ENCODE measurements at places on chromosomes 6 and 20.

- DNase-seq = no peak
Measured at GRCh38 chr6:113668641-113669408, 188.3 kb upstream of the MARCKS start.

DNA sequence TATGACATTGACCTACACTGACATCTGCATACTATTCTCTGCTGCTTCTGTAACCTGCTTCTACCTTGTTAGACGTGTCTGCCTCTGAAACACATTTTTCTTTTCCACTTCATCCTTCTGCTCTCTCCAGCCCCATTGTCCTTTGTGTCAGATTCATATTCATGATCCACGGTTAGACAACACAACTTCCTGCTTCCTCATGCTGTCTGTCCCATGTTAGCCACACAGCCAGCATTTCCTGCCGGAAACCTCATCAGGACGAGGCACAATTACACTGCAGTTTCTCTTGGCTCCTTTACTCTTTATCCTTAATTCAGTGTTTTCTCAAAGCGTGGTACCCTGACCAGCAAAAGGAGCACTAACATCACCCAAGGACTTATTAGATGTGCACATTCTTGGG is 150.2 kb downstream of the TBC1D7 start:
- no peak for DNase-seq

DNA sequence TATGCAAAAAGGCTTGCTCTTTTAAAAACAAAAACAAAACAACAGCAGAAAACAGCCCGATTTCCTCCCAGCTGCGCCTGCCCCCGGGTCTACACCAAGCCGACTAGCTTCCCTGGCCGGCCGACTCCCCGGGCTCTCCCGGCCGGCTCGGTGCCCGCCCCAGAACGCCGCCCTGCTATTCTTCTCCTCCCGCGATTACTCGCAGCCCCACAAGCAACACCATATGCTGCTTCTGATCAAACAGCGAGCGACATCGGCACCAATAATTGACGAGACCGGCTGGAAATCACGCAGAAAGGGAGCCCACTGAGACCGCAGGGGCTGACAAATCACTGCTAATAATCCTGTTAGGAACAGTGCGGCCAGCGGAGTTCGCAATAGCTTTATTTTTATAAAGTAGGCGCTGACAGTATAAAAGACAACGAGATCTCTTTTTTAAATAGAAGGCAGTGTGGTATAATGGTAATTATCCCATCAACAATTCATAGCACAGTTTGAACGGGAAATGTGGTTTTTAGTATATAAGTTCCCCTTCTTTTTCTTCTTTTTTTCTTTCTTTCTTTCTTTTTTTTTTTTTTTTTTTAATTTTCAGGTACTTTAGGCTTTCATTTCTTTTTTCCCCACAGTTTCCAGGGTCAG is 3.3 kb downstream of the SIM1 start:
- no peak for DNase-seq

GRCh38 chr6:25717866-25718740 is 36.4 kb upstream of the SLC17A4 start:
- peak; percentile 34 for DNase-seq

- no peak for DNase-seq
Measured at GRCh38 chr6:14912226-14912625, 333.6 kb upstream of the JARID2 start.

- DNase-seq = no peak
Measured at GRCh38 chr6:152428126-152428525, 209.0 kb downstream of the SYNE1 start.

GRCh38 chr6:128574402-128574801 is 54.0 kb upstream of the PTPRK start:
- no peak for DNase-seq

DNA sequence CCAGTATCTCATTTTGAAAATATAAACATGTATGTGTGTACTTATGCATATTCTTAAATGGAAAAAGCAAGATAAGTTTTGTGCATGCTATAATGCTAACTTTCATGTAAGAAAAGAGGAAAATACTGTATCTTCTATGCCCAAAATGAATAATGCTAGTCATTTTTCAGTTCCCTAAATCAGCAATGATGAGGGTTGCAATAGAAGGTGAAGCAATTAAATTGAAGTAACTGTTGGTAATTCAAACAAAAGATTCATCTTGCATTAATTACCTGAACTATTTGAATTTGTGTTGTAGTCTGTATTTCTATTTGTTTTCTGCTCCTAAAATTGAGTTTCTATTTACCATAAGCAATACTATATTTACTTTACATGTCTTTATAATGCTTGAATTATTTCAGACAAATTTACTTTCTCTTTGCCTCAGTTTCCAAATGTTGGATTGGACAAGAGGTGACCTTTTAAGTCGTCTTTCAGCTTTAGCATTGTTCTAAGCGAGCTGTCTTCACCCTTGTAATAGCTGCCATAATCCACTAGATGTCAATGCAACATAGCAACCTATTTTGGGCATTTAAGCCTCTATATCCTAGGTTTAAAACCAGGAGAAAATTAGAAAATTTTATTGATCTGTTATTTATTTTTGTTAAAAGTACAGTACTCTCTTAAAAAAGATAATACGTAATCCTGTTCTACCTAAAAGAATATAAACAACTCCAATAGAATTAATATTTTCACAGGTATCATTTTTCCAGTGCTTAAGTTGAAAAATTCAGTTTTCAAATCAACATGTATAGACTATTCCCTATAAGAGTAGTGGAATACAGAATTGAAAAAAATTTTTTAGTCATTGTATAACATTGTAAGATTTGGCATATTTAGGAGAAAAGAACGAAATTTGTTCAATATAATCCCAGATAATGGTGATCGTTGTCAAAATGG is 52.3 kb upstream of the IFNGR1 start:
- no peak for DNase-seq
